ENCODE measurements at places on chromosomes 3 and 15.

DNA sequence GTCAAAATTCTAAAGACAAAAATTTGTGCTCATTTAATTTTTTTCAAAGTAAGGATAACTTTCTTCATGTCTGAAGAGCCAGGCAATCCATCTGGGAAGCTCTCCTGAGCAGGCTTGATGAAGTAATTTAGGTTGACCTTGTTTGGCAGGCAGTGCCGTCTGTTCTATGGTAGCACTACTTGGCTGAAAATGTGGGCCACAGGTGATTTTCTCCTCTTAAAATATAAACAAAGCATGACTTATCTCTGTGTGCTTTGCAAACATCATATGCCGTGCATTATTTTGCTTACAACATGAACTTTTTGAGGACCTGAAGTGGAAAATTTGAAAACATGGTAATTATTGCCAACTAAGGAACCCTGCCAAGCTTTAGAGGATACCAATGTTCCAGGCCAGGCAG is 143.2 kb downstream of the RAP2B start:
- no peak for DNase-seq

DNA sequence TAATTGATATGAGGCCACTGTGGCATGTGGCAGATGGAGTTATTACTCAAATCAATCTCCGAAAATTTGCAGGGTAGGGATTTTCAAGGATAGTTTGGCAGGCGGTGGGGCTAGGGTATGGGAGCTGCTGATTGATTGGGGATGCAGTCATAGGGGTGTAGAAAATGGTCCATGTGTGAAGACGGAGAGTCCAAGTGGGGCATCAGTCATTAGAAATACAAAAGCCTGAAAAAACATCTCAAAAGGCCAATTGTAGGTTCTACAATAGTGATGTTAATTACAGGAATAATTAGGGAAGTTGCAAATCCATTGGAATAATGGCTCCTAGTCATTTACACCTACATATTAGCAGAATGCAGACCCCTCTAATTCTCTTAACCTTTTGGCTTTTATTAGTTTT is 4.9 kb downstream of the LEKR1 start:
- DNase-seq, result no peak

- no peak for DNase-seq
Measured at GRCh38 chr3:21665444-21666100, 85.4 kb downstream of the ZNF385D start.

- no peak for DNase-seq
Measured at GRCh38 chr3:143697975-143698374, 150.3 kb downstream of the SLC9A9 start.

- no peak for DNase-seq
Measured at GRCh38 chr3:1439395-1439794, 346.6 kb downstream of the CNTN6 start.

GRCh38 chr3:193673845-193674244 is 80.8 kb downstream of the OPA1 start:
- DNase-seq, result no peak

DNA sequence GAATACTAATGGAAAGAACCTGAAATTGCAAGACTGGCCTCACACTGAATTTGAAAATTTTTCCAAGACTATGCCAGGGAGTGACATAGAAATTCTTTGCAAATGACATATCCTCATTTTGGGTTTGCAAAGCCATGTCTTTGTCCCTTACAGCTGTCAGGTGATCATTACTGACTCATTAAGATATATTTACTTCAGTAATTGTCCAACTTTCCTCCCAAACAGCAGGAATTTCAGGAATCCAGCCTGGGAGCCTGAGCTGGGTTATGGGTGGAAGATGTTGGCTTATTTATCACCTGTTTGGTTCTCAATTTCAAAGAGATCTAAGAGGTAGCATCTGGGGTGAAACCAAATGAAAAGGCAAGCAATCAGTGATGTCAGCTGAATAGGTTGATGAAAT is 111.6 kb upstream of the ACP3 start:
- no peak for DNase-seq

- peak; percentile 69 for DNase-seq
Measured at GRCh38 chr3:58008141-58009025, at the start of gene FLNB. FLNB (plus strand) TSS chr3:58008422; CDS start chr3:58008565, 143 bp downstream.

DNA sequence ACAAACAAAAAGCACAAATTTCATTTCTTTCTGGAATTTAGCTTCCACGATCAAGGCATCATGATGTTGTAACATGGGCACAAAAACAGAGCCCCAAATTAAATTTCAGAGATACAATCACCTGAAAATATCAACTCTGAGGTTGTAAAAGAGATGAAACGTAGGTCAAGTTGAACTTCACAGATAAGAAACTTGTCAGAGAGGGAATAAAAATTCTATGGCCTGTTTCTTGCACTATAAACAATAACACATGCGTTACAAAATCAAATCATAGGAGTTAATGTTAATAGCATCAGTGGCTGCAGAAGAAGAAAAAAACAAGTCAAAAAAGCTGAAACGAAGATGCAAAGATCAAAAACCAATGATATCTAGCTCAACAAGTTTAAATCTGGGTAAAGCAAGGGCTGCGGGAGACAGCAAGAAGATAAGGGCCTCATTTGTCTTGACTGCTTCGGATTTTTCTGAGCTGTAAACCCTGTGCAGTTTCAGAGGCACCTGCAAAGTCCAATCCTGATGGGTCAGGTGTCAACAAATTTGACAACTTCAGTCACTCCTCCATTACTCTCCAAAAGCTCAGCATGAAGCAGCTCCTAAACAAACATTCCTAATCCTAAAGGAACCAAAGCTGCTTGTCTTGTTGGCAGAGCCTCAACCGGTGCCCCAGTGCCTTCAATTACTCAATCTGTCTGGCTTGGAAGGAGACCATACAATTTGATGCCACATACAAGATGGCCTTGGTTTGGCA is 219.8 kb downstream of the STT3B start:
- no peak for DNase-seq

DNA sequence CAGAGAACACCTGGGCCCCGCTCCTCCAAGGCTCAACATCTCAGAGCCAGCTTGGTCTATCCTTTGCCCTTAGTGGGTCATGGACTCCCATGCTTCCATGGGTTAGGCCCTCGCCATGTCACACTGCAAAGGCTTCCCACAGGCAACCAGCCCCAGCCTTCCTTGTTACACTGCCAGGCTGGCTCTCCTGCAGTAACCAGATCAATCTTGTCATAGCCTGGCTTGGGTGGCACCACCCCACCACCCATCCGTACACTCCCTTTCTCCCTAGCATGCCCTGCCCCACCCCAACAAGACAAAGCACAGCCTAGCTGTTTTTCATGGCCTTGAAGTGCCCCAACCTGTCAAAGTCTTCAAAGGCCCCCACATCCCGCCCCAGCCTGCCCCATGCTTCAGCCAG is 30.5 kb downstream of the CA12 start:
- no peak for DNase-seq

- no peak for DNase-seq
Measured at GRCh38 chr15:26242565-26243071, 379.5 kb upstream of the ATP10A start.

DNA sequence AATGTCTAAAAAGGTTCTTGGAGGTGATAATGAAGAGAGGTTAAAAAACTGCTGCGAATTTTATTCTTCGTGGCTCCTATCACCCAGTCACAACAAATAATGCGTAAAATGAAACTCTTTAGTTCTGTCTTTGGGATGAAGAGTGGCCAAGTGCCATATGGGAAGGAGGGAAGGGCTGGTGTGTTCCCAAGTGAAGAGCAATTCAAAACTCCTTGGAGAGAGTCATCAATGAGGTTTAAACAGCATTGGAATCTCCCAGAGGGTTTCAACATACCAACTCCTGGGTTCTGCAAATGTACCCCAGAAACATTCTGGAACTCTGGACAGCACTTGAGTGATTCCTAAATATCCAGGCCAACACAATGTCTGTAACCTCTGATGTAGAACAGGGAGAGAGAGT is 45.3 kb downstream of the SLCO3A1 start:
- no peak for DNase-seq

- peak; percentile 16 for DNase-seq
Measured at GRCh38 chr3:161305095-161305991, 66.0 kb downstream of the SPTSSB start.

- DNase-seq, result no peak
Measured at GRCh38 chr3:30633718-30634117, 27.3 kb downstream of the TGFBR2 start.

DNA sequence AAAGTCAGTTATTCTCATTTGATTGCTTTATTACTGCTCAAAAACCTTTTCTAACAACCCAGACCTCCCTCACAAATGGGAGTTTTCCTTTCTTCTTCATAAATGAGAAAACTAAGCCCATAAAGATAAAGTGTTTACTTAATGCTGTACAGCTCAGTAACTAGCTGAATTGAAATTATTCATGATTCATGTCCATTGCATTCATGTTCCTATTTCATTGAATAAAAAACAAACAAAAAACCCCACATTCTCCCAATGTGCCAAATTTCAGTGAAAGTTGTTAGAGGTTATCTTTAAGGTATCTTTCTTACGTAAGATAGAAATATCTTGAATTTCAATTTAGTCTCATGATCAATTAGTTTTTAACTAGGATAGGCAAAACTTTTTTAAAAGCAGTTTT is 2.8 kb downstream of the PLSCR2 start:
- no peak for DNase-seq

DNA sequence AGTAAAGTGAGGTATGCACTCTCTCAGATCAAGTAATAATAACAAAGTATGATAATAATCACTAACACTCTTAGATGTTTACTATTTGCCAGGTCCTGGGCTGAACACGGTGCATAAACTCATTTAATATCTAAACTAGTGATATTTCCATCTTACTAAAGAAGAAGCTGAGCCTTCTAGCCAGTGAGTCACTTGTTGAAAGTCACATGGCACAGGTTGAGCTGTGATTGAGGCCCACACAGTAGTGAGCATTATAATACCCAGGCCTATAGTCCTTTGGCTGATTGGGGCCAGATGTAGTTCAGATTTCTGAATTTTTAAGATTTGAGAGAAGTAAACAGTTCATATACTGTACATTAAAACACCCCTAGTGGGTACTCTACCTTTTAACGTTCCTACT is 93.2 kb upstream of the CCDC80 start:
- no peak for DNase-seq

GRCh38 chr3:64932666-64933342 is 245.0 kb upstream of the ADAMTS9 start:
- DNase-seq, result no peak

DNA sequence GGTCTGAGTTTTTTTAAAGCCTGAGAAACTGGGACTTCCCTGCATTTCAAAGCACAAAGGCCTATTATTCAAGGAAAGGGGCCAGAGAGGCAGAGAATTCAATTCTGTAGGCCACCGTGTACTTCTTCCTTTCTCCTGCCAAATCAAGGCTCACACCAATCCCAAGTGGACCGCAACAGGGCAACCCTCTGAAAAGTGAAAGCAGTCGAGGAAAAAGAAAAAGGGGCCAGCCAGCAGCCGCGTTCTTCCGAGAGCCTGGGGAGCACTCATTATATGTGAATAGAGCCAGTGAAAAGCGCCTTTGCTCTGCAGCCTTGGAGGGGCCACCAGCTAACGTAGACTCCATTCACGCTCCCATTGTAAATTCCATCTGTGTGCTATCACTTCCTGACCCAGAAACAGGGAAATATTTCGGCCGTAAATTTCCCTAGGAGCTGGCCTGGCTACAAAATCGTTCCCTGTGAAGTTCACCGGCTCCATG is 45.9 kb upstream of the THUMPD3 start:
- no peak for DNase-seq

GRCh38 chr3:142894493-142894892 is 5.6 kb upstream of the PCOLCE2 start:
- no peak for DNase-seq

DNA sequence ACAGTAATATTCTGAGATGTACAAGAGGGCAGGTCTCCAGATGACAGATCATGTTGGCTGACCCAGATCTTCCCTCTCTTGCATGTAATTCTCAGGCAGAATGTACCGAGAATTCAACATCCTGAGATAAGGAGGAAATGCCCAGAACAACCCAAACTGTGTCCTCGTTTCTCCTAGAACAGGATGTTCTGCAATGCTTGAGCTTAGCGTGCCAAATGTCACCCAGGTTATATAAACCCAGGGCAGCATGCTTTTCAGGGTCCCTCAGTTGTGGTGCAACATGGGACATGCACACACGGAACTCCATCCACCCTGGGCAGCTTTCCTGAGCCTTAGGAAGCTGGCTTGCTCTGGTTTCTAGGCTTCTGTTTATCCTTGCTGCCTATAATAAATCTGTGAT is 102.1 kb upstream of the CMC1 start:
- no peak for DNase-seq

DNA sequence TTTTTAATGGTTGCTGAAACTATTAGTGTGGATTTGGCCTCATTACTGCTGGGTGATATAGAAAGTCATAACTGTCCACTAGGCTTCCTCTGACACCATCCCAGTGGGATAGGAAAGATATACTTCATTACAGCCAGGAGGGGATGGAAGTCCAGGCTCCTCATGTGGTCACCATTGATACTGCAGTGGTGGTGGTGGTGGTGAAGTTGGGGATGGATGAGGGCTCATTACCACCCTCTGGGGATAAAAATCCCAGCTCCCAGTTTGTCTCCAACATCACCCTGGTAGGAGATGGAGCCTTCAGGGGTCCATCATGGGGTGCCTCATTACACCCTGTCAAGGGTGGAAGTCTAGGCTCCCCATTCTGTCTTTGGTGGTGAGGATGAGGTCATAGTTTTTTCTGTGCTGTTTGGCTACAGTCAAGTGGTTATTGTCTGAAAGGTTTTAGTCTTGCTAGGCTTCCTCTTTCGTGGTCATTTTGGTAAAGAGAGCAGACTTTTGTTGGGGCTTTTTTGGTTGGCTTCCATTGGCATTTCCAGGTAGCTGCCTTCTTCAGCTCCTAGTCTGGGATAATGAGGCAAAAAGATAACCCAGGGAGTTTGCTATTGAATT is 30.1 kb upstream of the FILIP1L start:
- DNase-seq, result no peak

DNA sequence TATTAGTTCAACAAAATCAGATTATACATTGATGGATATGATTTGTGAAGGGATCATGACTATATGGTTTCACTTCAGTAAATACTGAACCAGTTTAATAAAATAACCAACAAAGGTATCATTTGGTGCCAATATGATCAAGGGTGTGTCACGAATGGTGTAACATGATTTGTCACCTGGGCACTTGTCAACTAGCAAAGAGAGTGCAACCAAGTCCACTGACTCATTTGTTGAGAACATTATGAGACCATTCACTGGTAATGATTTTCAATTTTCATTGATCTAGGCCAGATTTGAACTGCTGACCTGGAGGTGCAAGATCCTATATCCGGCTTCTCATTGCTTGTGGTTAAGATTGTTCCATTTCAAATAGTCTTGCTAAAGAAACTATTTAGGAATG is 1037.9 kb downstream of the ROBO2 start:
- no peak for DNase-seq

DNA sequence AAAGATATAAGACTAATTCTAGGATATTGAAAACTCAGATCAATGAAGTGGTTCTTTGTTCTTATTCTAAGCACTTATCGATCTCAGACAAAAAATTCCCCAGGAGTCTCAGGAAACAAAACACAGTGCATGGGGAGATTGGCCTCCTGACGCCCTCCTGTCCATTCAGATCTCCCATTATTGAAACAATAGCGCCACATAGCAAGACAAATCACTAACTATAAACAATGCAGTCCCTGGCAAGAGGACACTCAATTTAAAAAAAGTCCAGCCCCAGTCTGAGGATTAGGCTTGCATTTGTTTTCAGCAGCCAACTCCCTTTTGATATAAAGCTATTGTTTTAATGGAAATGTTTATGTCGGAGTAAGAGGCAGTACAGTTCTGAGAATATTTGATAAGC is 528.2 kb downstream of the GABRG3 start:
- no peak for DNase-seq

All from CD4-positive, alpha-beta T cell (primary cell).